ENCODE measurements at places on chromosomes 12 and 14.

GRCh38 chr12:95118138-95118787 is 44.8 kb upstream of the NR2C1 start:
- DNase-seq, result no peak

GRCh38 chr12:104083769-104084475 is 19.6 kb downstream of the HCFC2 start:
- no peak for DNase-seq

DNA sequence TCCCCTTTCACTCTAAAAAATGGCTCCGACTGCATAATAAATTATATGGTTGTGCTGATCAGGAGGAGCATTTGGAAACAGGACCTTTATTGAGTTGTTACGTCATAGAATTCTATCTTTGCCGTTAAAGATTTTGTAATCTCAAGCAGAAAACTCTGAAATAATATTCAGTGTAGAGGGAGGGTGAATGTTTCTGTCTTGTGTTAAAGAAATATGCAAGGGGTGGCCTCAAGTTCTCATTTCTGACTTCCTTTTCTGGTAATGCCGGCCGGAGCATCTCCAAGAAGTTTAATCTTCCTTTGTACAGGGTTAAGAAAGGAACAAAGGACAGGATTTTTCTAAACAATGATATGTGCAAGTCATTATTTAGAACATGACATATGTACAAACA is 165.1 kb downstream of the SLC38A4 start:
- no peak for DNase-seq

- no peak for DNase-seq
Measured at GRCh38 chr12:21111732-21112131, 19.3 kb upstream of the SLCO1B1 start.

DNA sequence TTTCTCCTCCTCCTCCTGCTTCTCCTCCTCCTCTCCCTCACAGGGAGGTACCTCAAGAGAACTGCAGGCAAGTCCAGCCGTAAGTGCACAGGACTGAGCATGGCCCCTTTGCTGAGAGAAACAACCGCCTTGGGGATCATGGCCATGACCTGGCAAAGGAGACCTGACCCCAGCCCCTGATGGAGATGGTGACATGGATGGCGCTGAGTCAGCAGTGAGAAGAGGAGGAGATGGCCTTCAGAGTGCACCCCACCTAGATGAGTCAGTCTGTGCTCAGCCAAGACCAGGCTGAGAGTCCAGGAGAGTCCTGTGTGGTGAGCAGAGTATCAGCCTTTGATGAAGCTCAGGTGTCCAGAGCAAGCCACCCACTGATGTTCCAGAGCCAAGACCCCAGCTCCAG is 36.4 kb downstream of the MEG3 start:
- DNase-seq, result no peak

DNA sequence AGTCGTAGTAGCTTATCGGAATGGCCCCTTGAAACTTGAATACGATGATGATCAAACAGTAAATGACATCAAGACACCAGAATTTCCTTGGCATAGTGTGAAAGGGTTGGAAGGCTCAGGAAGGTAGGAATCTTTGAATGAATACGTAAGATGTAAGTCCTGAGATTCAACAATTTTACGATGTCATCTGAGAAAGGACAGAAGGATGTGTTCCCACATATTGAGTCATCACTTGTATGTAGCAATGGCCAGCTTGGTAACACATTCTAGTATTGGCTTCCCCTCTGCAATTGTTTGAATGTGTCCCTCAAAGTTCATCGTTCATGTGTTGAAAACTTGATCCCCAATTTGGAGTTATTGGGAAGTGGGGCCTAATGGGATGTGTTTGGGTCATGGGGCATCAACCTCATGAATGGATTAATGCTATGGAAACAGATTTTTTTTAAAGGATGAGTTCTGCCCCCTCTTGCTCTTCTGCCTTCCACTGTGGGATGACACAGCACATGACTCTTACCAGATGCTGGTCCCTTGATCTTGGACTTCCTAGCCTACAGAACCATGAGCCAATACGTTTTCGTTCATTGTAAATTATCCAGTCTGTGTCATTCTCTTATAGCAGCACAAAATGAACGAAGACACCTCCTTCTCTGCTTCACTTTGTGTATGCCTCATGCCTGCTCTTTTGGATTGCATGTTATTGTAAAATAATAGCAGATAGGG is 284.6 kb downstream of the BCAT1 start:
- no peak for DNase-seq

Data from NCI-H1417 (cell line).